ENCODE measurements at places on chromosomes 2 and 18. TPM values are rescaled to one million over a fixed set of nuclear protein-coding genes. Genes with fewer than 3 reads are reported as not detected.

DNA sequence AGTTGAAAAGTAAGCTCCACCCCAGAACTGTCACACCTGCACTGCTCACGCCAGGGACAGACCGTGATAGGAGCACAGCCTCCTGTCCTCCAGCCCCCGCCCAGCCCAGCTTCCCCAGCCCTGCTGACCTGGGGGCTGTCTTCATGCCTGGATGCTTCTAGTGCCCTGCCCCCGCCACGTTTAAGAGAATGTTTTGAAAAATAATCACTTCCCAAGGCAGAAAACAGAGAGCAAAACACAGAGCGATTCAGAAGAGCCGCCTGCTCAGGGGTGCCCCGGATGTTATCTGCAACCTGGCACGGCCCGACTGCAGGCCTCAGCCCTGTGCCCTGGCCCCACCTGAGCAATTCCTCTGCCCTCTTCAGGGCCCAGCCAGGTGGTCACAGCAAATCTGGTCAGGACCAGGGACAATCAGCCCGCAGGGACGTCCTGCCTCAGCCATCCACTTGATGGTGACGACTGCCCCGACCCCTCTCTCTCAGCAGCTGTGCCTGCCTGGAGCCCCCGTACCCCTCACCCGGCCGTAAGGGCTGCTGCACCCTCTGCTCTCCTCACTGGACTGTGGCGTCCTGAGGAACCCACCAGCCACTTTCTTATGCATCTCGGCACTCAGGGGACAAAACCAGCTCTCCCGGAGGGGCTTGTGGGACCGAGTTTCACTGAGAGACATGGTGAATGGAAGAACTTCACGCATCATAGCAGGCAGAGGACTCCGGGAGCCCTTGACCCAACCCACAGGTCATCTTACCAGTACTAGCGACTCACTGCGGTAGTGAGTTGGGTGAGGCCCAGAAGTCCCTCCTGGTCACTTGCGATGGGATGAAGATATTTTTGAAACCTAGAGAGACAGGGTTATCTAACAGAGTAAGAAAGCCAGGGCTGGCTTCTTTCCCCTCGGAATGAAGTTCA lies 30.2 kb downstream of the ADI1 start:
- no peak for DNase-seq

DNA sequence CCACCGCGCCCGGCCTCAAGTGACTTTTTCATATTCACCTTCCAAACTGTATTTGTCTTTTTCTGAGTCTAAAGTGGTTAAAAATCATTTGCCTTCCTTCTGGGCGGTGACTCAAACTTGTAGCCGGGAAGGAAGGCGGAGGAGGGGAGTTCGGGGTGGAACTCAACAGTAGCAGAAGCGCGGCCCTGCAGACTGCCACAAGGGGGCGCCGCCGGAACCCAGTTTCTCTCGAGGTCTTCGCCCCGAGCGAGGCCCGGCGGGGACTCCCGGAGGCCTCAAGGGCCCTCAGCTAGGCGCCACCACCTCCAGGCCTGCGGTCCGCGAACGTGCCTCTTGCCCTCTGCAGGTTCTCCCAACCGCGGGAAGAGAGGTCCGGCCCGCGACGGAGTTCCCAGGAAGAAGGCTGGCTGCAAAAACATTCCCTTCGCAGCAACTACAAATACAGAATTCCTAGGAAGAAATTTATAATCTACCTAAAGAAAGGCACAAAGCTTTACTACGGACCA lies 16.8 kb upstream of the ITM2C start:
- peak; percentile 87 for DNase-seq

DNA sequence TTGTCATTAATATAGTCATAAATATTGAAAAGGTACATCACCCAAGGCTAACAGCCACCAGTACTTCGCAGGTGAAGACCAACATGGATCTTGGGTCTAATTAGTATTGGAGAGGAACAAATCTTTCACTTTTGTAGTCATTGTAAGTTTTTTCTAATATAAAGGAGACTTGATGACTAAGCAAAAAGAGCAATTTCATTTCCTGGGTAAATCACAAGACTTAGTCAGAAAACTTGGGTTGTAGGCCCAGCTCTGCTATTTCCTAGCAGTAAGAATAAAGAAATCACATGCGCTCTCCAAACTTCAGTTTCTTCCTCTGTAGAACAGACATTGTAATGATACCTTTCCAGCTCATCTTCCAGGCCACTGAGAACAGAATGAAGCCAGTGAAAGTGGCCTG lies 40.9 kb downstream of the NRP2 start:
- no peak for DNase-seq

- no peak for DNase-seq
Measured at GRCh38 chr2:173298536-173299097, 56.1 kb upstream of the CDCA7 start.

DNA sequence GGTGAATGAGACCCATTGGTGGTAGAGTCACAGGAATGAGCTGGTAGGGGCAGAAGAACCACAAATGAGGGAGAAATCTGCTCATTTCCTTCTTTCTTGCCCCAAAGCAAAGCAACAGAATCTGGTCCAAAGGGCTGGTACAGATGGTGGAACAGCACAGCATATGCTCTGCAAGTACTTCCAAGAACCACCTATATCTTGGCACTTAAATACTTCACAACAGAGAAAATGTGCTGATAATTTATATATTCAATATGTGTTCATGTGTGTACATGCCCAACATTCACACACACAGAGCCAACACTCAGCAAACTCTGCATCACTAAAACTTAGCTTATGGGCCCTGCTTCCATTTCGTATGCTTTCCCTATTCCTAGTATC lies 884.4 kb upstream of the KLHL29 start:
- DNase-seq: no peak

GRCh38 chr2:180001726-180002125 lies 5.4 kb downstream of the CWC22 start:
- no peak for DNase-seq

DNA sequence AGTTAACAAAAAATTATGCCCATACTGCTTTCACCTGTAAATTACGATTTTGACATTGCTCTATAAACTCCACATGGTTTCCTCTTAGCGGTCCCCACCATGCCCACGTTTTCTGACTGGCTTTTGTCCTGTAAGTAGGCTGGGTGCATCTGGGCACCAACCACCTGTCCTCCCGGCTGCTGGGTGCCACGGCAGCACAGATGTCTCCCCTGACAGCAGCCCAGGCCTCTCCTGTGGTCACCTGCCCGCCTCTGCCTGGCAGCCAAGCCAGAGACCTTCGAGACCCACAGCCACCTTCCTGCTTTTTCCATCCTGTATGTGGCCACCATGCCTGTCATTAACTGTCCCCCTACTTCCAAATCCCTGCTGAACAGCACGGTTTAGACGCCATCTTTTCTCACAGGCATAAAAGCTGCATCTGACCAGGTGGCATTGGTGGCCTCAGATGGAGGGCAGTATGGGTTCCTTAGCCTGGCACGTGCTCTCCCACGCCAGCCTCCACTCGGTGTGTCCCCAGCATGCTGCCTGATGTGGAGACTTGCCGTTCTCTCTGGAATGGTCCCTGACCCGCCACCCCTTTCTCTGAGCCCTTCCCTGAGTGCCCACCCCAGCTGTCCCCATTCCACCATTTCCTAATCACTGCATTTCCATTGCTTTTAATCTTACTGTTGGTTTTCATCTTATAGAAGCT lies 18.9 kb downstream of the SNORC start:
- DNase-seq: no peak

DNA sequence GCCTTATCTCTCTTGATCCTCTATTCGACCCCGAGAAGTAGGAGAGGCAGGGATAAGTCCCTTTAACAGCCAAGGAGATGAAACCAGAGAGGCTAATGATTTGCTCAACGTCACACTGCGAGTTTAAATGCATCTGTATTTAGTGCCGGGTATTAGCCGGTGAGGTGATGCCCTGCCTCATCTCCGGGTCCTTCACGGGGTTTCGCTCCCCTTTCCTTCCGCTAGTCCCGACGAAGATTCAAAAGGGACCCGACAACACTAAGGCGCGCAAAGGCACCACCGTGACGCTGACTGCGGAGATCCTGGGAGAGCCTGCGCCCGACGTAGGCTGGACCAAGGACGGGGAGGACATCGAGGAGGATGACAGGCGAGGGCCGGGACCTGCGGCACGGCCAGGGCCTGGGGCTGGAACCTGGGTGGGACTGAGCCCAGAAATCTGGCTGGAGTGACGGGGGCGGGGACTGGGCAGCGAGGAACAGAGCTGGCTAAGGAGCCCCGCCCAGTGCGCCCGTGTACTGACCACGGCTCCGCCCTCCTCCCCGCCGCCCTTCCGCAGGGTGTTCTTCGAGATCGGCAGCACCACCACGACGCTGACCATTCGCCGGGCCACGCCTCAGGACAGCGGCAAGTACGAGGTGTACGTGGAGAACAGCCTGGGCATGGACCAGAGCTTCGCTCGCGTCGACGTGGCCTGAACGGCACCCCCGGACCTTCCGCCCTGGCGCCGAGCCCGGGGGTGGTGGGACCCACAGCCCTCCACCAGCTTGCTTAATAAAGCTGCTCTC lies 1.0 kb upstream of the GMPPA start:
- DNase-seq: peak; percentile 22

Gene PAIP2B
- total RNA-seq: 1.7 TPM

Gene C2orf92
- 7.1 TPM for total RNA-seq
